ENCODE measurements at places on chromosomes 12 and 14.

GRCh38 chr14:44732144-44732543 lies 225.1 kb upstream of the FSCB start:
- no peak for DNase-seq

DNA sequence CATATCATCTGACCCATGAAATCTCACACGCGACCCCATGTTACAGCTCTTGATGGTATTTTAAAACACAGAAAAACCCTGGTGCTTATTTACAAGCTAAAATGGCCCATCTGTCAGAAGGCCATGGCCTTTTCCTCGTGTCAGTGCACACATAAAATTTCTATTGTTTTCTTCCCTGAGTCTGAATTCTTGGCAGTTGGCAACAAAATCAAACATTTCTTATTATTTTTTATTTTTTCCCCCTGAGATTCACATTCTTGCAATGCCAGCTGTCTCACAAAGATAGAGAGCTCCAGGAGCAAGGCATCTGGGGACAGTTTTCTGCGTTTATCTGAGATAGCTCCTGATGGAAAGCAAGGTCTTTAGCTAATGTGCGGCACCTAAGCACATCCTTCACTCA lies 818.1 kb upstream of the TMEM132C start:
- no peak for DNase-seq

DNA sequence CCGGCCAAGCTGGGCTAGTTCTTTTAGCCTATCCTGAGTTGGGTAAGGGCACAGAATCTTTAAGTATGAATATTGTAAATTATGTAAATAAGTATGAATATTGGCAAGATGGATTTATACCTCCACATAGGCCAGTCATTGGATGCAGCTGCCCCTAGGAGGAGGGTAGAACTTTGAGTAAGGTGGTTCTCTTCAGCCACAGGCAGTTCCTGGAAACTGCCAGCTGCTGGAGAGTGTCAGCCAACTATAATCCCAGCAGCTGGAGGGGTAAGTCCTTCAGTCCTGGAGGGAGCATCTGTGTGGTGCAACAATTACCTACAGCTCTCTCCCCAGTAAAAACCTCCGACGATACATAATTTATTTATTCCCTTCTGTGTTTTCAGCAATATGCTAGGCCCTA lies 65.8 kb upstream of the TMPO start:
- no peak for DNase-seq

DNA sequence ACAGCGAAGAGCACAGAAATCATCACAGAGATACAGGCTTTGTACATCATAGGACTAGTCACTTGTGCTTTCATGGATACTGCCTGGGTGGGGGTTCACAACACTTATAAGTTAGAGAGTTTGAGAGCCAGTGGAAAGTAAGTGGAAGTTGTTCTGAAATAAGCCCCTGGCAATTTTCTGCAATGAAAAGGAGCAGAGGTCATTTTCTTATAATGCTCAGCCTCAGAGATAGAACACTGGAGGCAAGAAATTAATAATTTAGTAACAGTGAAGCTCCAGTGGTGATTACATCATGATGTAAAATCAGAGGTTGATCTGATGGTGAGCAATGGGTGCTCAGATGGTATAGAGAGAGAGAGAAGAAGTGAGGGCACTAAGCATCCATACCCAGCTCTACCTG lies 5.8 kb downstream of the KRT6A start:
- no peak for DNase-seq

GRCh38 chr12:130073721-130074120 lies 88.5 kb upstream of the FZD10 start:
- no peak for DNase-seq

- no peak for DNase-seq
Measured at GRCh38 chr12:119669744-119670472, 2.0 kb downstream of the PRKAB1 start.

- DNase-seq: no peak
Measured at GRCh38 chr12:104738776-104739642, 219.1 kb downstream of the SLC41A2 start.

GRCh38 chr12:65923228-65923627 lies 98.9 kb downstream of the HMGA2 start:
- DNase-seq: no peak

DNA sequence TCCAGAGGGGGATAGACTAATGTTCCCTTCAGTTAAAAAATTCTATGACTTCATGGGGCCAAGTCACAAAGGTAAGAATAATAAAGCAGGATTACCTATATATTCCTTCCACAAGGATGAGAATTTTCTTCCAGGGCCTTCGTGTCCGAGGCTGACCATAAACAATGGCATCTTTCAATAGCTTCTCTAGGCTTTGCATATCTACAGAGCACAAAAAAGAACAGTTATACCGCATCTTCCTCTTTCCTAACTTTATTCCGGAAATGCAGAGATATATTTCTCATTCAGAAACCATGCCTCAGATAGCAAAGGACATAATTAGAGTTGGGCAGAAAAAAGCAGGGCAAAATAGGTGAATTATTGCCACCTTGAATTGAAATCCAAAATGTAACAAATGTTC lies 58.3 kb upstream of the ISM2 start:
- no peak for DNase-seq

GRCh38 chr12:54385251-54385914 lies 850 bp upstream of the ZNF385A start:
- DNase-seq: no peak

GRCh38 chr14:68623307-68623706 lies 169.6 kb downstream of the ZFP36L1 start:
- no peak for DNase-seq

- no peak for DNase-seq
Measured at GRCh38 chr12:108820707-108821406, 36.5 kb downstream of the SSH1 start.

DNA sequence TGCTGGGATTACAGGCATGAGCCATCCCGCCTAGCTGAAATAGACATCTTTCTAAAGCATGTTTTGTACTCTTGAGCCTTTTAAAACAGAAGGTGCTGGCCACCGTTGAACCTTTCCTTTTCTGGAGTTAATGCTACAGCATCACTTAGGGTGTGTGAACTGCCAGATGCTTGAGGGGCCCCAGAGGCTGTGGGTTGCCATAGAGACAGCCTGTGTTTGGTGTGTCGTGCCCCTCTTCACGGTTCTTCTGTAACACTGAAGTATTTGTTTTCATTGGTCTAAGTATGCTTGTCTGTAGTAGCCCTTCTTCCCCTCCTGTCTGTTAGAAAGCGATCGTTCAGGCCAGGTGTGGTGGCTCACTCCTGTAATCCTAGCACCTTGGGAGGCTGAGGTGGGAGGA lies 30.8 kb downstream of the PLEKHG3 start:
- no peak for DNase-seq

DNA sequence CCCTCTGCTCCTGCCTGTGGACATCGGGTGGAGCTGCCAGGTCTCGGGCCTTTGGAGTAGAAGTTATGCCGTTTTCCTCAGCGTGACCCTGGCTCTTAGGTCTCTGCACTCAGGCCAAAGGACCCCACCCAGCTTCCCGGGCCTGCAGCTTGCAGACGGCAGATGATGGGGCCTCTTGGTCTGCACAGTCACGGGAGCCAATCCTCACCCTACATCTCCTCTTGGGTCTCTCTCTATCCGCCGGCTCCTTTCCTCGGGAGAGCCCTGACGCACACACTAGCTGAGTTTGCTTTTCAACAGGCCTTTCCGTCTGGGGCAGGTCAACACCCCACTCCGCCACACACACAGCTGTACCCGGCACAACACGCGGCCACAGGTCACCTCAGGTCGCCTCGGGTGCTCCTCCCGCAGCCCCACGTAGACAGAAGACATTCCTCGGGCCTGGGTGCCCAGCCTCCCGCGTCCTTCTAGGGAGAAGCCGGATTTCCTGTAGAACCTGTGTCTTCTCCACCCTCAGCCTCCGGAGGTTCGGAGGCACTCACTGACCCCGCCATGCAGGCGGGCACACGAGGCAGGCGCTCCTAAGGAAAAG lies 9.9 kb downstream of the GALNT9 start:
- DNase-seq: no peak

GRCh38 chr12:19855851-19856250 lies 416.6 kb downstream of the AEBP2 start:
- DNase-seq: no peak

GRCh38 chr14:84891404-84891803 lies 638.5 kb upstream of the FLRT2 start:
- DNase-seq: no peak

- DNase-seq: no peak
Measured at GRCh38 chr12:127239781-127240180, 1027.2 kb upstream of the TMEM132C start.

GRCh38 chr12:131425112-131426075 lies 285.5 kb upstream of the SFSWAP start:
- no peak for DNase-seq

GRCh38 chr12:120693848-120694247 lies 6.9 kb downstream of the MLEC start:
- DNase-seq: no peak

- no peak for DNase-seq
Measured at GRCh38 chr12:27355979-27356378, 23.3 kb downstream of the BMAL2 start.

DNA sequence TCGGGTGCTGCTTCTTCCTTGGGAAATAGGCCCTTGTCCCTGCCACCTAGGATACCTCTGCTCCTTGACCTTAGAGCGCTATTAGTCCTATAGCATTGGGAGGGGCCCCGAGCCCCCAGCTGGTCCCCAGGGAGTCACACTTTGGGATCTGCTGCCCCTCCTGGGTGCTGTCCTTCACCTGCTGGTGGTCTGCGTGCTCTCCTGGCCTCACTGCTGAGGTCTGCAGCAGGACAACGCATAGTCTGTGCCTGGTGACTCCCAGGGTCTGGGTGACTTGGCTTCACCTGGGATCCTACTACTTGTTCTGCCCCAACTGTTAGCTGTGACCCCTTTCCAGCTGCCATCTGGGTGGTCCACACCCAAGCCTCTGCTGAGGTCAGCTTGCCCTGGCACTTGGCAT lies 8.8 kb downstream of the TCL1B start:
- no peak for DNase-seq

DNA sequence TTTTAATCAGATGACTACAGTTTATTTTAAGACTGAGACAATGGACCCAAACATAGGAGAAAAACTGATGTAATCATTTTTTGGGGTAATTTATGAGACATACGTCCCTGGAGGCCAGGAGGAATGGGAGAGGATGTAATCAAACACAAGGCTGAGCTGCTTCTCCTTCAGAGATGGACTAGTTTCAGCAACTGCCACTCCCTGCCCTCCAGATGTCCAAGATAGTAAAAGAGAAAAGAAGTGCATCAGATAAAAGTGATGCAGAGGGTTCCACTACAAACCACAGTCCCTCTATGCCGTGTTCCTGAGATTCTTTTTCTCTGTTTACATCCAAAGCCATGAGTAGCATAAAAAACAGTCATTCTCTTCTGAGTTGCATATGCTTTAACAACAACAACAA lies 101.1 kb downstream of the DACT1 start:
- no peak for DNase-seq

- peak; percentile 45 for DNase-seq
Measured at GRCh38 chr14:23294734-23295561, 7.7 kb downstream of the PPP1R3E start.

DNA sequence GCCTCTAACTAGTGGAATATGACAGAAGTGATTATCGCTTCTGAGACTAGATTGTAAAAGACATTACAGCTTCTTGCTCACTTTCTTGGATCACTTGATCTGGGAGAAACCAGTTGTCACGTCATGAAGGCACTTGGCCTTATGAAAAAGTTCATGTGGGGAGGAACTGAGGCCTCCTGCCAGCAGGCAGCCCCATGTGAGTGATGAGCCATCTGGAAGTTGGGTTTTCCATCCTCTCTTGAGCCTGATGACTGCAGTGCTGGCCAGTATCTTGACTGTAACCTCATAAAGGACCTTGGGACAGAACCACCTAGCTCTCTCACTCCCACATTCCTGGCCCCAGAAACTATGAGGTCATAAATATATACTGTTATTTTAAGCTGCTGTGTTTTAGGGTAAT lies 28.0 kb downstream of the TTLL5 start:
- DNase-seq: no peak

DNA sequence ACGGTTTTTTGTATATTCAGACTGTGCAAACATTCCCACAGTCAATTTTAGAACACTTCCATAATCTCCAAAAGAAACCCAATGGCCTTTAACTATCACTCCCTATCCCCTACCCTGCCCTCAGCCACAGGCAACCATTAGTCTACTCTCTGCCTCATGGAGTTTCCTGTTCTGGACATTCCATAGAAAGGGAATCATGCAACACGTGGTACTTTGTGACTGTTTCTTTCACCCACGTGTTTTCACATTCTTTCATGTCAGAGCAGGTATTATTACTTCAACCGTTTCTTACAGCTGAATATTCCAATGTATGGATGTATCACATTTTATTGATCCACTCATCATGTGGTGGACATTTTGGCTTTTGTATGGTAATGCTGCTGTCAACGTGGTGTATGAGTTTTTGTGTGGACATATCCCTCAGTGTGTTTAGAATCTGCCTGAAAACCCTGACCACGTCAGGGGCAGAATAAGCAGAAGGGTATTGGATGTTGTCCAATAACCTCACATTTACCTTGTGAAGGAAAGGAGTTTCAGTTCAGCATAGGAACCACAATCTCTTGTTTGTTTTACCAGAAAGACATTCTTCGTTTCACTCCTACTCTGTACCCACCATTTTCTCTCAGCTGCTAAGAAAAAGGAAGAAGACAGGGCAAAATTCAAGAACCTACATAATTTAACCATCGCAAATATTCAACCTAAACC lies 107.5 kb upstream of the DYRK2 start:
- no peak for DNase-seq

DNA sequence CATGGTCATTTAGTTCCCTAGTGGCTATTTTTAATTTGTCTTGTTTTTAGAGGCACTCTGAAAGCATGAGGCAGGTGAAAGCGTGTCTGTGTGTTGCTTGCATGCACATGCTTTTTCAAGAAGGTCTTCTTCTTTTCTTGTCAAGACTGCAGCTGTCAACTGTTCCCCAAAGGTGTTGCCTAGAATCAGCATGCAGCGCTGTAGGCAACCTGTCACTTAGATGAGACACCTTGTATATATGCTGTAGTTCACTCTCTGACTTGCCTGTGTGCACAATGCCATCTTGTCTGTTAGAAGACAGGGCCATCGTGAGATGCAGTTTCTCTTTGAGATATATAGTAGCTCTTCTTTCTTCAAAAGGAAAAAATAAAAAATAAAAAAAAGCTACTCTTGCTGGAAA lies 885.7 kb downstream of the DIO2 start:
- no peak for DNase-seq

- no peak for DNase-seq
Measured at GRCh38 chr14:68658029-68658509, 134.8 kb downstream of the ZFP36L1 start.

DNA sequence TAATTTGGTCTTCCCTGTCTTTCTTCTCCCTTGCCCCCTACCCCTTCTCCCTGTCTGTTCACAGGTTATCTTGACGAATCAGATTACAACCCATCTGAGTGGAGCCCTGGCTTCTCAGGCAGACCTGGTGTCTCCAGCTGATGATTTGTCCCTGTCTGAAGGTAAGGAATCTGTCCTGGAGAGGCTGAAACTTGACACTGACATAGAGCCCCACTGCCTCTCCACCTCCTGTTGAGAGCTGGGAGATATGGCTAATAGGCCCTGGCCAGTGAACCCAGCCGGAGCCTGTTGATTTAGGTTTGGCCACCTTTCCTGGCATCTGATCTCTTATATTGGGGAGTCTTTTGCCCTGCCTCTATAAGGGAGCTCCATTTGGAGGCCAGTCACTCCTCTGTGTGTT lies 472.2 kb downstream of the RAD51B start:
- DNase-seq: no peak

GRCh38 chr12:67222302-67222701 lies 46.9 kb upstream of the CAND1 start:
- no peak for DNase-seq

Measured in effector CD8-positive, alpha-beta T cell (primary cell).